Germinal center (tissue), 1 donor: ENCODE measurements at places on chromosomes 2 and 18.

GRCh38 chr2:230660294-230661060 is 52.2 kb upstream of the CAB39 start:
- DNase-seq, result peak; percentile 37

GRCh38 chr18:52577795-52578194 is 237.8 kb downstream of the DCC start:
- DNase-seq, result no peak

GRCh38 chr2:185643434-185643833 is 95.2 kb upstream of the FSIP2 start:
- no peak for DNase-seq

- no peak for DNase-seq
Measured at GRCh38 chr2:159515441-159515840, 100.9 kb downstream of the BAZ2B start.

DNA sequence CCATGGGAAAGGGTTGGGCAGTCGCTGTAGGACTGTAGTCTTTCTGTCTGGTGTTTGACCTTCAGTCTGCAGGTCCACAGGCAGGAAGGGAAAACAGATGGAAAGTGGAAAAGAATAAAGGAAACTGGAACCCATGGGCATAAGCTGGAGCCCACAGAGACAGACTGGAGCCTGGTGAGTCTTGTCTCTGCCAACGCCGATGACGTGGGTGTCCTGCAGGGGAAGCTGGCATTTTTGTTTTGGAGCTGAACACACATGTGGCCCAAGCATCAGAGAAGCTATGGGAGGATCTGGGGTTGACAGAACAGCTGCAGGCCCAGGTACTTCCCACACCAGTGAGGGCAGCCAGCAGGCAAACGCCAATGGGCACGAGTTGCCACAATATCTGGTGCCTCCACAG is 28.2 kb upstream of the SOCS6 start:
- DNase-seq, result no peak

DNA sequence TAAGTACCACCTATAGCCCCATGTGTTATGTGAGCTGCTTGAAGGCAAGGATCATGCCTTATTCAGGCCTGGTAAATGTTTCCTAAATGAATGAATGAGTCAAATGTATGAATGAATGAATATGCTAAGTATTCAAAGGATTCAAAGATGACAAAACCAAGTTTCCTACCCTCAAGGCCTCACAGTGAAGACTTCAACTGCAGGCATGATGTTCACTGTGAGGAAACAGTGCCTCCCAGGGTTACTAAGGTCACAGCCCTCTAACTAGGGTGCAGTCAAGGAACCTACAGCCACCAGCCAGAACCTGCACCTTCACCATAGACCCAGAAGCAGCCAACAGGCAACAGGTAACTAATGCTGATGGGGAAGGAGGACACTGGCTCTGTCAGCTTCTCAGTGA is 69.3 kb downstream of the SUMO1 start:
- no peak for DNase-seq

GRCh38 chr2:215624423-215624829 is 188.6 kb upstream of the FN1 start:
- DNase-seq, result no peak

DNA sequence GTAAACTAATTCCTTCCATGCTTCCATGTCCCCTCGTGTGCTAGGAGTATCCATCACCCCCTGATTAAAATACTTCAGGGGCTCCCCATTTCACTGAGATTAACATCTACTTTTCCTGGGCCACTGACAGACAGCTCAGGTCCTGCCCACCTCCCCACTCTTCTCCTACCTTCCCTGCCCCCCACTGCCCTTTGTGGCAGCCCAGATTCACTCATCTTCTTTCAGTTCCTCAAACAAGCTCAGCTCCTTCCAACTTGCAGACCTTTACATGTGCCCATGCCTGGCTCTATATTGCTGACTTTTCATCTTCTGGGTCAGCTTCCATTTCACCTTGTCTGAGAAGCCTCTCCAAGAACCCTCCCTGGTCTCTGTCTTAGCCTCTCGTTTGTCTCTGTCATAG is 12.0 kb downstream of the RUFY4 start:
- no peak for DNase-seq

GRCh38 chr18:33755931-33756560 is 178.0 kb downstream of the ASXL3 start:
- no peak for DNase-seq

- DNase-seq, result no peak
Measured at GRCh38 chr2:128589681-128590080, 271.0 kb upstream of the HS6ST1 start.

DNA sequence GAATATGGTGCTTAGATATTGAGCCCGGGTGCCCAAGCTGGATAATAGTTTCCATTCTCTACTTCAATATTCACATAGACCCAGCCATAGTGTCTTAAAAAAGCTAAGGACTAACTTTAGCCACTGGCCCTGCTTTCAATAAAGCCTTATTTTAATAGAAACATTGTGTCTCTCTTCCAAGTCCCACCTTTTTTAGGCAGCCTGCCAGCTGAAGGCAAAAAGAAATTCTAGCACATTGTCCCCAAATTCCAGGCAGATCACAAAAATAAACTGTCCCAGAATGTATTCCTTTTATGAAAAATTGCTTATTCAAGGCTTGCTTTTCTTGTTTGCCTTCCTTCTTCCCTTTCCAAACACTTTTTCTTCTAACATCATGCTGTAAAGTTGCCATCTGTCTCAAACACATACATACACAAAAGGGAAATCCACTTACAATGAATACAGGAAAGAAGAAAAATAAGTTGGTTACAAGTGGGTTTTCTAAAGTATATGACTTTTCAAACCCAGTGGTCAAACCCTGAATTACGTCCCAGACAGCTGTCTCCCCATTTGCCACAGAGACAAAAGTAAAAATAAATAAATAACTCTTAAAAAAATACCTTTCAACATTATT is 778.5 kb downstream of the BCL11A start:
- no peak for DNase-seq

GRCh38 chr2:151422917-151423439 is 13.3 kb downstream of the RIF1 start:
- DNase-seq, result no peak

GRCh38 chr2:29033656-29034055 is 40.7 kb downstream of the PCARE start:
- no peak for DNase-seq

DNA sequence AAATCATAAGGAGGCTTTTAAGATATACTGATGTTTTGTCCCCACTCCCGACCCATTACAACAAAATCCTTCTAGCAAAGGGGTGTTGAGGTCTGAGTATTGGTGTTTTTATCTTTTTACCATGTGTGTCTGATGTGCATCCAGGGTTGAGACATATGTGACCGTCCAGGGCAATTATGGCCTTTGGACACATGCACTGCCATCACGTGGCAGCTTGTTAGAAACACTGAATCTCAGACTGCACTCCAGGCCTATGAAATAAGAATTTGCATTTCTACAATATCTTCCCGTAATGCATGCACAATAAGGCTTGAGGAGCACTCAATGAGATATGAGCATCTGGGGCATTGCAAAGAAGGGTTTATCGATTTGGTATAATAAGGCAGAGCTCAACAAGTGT is 235.1 kb upstream of the ZNF804A start:
- DNase-seq, result no peak

GRCh38 chr2:160432633-160433032 is 61.0 kb downstream of the RBMS1 start:
- no peak for DNase-seq

- DNase-seq, result no peak
Measured at GRCh38 chr2:226220511-226220910, 579.1 kb downstream of the IRS1 start.

DNA sequence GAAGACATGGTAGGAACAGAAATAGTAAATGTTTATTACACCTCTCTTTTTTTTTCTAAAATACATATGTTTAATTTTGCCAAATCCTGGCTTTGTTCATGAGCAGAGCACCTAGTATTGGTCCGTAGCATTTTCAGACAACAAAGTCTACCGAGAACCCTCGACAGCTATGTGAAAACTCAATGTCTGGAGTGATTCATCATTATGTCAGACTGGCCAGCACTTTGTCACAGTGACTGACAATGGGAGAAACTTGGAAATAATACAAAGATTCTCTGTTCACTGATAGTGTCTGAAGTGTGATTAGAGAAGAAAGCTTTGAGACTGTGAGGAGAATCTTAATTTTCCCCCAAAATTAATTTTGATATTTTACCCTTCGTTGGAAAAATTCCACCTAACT is 143.0 kb downstream of the HNMT start:
- DNase-seq, result no peak

GRCh38 chr2:881204-881918 is 69.3 kb upstream of the SNTG2 start:
- no peak for DNase-seq

GRCh38 chr2:29155578-29155977 is 40.4 kb downstream of the CLIP4 start:
- no peak for DNase-seq

GRCh38 chr2:180583441-180584140 is 396.8 kb upstream of the UBE2E3 start:
- DNase-seq, result no peak

GRCh38 chr18:49778826-49779465 is 34.4 kb downstream of the ACAA2 start:
- DNase-seq, result no peak
